ENCODE measurements at places on chromosomes 3 and 15.

GRCh38 chr3:132381348-132381944, 35.9 kb upstream of the DNAJC13 start:
- no peak for DNase-seq

- no peak for DNase-seq
These were observed 470.1 kb upstream of the ARRDC4 start for GRCh38 chr15:97490429-97490828.

DNA sequence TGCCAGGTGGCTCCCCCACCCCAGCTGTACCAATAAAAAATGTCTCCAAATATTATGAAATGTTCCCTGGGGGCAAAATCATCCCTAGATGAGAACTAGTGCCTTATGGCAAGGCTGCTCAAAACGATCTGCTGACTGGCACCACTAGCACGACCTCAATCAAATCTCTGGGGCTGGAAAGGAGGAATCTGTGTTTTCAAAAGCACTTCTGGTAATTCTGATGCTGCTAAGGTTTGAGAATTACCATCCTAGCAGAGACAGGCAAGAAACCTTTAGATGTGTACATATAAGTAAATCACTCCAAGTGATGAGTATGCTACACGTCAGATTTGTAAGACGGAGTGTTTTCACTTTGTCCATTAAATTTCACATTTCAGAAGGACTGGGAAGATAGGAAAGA, 360.1 kb upstream of the THRB start:
- DNase-seq, result no peak

DNA sequence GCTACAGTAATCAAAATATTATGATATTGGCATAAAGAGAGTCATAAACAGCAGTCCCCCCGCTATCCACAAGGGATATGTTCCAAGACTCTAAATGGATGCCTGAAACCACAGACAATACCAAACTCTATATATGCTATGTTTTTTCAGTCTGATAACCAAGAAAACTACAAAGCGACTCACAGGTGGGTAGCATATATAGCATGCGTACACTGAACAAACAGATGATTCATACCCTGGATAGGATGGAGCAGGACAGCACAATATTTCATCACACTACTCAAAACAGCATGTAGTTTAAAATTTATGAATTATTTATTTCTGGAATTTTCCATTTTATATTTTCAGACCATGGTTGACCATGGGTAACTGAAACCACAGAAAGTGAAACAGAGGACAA, 87.0 kb upstream of the PPP2R3A start:
- DNase-seq, result no peak

DNA sequence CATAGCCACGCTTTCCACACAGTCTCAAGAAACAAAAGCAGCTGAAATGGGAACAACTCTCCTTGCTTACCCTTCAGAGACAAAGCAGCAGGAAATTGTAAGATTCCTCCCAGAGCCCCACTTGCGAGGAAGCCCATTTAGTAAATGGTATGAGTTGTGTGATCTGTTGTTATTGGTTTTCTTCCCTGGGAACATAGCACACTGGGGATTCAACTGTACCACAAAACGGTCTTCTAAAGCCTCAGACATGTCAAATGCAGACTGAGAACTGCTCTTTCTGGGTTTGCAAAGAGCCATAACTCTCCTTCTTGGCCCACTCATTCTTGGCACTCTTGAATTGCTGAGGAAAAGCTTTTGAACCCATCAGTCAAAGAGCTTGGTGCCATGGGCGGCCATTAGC, 101.0 kb upstream of the COL8A1 start:
- DNase-seq, result no peak

DNA sequence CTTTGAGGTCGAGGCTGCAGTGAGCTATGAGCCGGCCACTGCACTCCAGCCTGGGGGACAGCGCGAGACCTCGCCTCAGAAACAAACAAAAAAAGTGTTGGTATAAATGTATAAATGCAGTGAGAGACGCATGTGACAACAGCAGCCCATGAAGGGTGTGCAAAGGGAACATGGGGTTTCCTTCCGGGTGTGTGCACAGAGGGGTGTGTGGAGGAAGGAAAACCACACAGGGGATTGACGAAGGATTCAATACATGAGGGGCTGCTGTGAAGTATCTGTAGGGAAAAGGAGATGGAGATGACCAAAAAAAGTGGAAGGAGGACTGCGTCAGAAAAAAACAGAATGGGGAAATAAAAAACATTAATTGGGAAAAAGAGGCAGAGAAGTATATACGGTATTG, 1.1 kb downstream of the MTFMT start:
- DNase-seq, result no peak
